ENCODE measurements at places on chromosomes 12 and 14.

DNA sequence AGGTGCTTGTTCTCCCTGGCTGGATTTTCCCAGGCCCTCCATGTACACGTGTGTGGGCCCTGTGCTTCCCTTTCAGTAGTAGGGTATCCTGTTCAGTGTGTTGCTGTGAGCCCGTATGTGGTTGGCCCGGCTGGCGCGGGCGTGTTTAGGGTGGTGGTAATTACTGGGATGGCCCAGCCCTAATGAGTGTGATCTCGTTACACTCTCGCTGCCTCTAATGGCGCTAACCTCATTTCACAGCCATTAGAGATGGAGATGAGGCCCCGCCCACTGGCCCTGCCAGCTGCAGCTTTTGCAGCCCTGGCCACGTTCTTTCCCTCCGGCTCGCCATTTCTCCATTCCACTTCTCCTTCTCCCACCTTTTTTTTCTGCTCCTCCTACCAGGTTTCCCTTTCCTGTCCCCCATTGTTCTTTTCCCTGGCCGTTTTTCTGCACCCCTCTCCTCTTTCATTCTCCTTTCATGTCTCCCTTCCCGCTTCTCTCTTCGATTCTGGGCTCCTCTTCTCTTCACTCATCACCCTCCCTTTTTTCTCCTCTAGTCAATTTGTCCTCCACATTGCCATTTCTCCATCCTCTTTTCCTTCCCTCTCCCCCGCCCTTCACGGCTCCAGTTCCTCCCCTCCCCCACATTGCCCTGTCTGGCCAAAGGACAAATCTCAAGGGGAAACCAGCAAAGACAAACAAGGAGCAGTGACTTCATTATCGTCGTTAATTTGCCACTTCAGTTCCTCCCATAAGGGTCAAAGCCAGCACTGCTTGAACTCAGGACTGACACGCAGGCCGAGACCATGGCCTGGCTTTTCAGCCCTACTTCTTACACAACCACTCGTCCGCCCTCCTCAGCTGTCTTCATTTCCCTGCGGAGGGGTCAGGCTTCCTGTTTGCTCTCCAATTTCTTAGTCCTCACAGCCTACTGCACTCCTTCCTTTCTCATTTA, 6.8 kb downstream of the ZFHX2 start:
- DNase-seq: no peak

DNA sequence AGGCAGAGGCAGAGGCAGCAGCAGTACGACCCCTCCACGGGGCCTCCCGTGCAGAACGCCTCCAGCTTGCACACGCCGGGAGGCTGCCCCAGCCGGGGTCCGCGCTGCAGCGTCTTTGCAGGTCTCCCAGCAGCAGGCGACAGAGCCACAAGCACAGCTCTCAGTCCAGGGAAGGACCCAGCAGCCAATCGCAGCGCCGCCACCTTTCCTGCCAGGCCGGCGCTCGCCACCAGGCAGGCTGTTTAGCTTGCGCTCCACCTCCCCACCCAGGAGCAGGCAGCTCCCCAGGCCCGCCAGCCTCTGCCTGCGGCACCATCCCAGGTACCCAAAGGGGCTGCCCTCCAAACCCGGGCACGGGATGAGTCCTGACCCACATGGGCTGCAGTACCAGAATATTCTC, 25.2 kb downstream of the DDX51 start:
- no peak for DNase-seq

GRCh38 chr12:89960607-89961394, 252.2 kb upstream of the ATP2B1 start:
- no peak for DNase-seq

DNA sequence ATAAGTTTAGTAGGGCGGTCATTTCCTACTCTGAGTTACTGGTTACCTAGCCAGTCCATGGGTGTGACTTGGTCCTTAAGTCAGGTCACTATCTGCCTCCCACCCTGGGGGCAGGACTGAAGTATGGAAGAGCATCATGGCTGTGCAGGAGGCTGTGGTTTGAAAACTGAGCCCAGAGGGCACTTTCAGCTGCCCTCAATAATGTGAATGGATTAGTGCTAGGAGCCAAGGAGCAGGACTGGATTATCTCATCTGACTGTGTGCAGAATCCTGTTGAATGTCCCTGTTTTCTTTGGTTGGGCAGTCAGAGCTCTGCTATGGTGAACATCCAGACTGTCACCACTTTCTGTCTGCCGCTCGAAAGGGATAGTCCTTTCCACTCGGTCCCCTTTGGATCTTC, 1.6 kb downstream of the ATXN7L3B start:
- DNase-seq: no peak

DNA sequence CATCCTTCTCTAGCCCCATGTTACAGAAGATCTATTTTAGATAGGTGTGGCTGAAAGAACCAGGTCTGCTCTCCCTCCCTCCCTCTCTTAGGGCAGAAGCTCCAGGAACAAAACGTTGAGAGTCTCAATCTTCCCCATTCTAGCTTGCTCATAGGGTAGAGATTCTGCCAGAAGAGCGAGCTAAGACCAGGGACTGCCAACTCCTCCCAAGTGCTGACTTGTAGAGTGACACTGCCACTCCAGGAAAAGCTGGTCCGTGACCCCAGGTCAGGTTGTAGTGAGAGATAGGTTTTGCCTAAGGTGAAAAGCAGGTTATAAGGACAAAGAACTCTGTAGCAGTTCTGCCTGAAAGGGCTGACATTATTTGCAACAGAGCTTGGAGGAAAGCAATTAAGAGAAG, 73.4 kb downstream of the INSM2 start:
- no peak for DNase-seq

Data from CD4-positive, alpha-beta T cell treated with Interleukin-21 for 1 hour (primary cell).